ENCODE measurements at places on chromosomes 7 and 10.

DNA sequence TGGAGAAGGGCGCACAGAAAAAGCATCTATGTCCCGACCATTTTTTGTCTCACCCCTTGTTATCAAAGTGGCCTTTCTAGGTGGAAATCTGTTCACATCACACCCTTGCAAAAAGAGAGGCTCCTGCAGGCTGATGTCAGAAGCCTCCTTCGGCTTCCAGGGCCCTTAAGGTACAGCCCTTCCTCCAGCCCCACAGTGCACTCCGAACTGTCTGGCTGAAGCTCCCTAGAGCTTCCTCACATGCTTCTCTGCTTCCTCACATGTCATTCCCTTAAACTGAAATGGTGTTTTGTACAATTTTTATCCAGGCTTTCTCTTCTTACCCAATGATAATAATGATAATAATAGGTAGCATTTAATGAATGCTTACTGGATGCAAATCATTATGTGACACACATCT is 210.3 kb downstream of the INHBA start:
- no peak for DNase-seq

- DNase-seq, result no peak
These were observed 26.5 kb upstream of the HIBADH start for GRCh38 chr7:27689150-27689549.

GRCh38 chr7:1974290-1975101 is 258.2 kb downstream of the MAD1L1 start:
- DNase-seq, result no peak

DNA sequence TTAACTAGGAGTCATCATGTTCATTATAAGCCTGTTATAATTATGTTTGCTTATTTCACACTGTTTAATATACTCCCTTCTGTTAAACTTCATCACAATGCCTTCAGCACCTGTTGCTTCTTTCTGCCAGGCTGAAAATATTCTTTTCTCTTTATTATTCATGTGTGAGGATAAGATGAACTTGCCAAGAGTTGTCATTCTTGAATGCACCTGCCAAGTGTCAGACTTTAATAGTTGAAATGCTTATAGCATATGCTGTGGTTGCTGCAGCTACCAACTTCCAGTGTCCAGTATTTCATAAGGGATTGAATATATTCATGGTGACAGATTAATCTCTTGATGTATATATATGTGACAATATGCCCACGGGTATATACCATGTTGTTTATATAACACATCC is 339.2 kb upstream of the MEOX2 start:
- DNase-seq, result no peak

DNA sequence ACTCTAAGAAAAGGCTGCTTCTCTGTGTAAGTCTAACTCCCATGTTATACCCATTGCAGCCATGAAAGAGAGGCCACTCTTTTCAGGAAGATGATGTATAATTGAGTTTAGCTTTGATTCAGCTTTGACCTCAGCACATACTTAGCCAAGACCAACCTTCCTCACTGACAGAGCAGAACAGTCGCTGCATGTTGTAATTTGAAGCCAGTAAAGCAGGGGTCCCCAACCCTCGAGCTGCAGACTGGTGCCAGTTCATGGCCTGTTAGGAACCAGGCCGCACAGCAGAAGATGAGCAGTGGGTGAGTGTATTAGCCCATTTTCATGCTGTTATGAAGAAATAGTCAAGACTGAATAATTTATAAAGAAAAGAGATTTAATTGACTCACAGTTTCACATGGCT is 223.9 kb downstream of the GPR158 start:
- DNase-seq, result no peak

DNA sequence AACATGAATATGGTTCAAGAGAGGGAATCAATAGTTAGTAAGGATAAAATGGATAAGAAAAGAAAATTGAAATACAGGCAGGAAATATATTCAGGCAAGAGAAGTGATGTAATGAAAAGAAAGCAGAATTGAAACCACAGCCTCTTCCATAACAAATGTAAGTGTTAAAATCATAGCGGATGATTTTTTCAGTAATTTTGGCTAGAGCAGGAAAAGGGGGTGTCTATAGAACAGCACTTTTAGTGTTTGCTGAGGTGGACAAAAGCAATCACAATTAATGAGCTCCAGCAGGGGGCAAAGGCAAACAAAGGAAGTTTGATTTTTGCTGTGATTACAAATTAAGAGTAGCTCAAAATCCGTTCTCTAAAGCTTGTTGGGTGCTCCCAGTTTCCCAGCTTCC is 79.0 kb downstream of the TRIL start:
- no peak for DNase-seq

- DNase-seq, result no peak
These were observed 81.9 kb downstream of the PTPRN2 start for GRCh38 chr7:158505683-158506082.

- no peak for DNase-seq
These were observed 587.1 kb upstream of the KCND2 start for GRCh38 chr7:119685906-119686305.

DNA sequence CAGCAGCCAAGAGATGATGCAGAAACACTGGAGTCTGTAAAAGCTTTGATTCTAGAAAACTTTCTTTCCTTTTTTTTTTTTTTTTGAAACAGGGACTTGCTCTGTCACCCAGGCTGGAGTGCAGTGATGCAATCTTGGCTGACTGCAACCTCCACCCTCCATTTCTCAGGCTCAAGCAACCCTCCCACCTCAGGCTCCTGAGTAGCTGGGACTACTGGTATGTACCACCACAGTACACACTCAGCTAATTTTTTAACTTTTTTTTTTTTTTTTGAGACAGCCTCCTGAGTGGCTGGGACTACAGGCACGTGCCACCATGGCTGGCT is 17.0 kb upstream of the BAG3 start:
- DNase-seq, result no peak

DNA sequence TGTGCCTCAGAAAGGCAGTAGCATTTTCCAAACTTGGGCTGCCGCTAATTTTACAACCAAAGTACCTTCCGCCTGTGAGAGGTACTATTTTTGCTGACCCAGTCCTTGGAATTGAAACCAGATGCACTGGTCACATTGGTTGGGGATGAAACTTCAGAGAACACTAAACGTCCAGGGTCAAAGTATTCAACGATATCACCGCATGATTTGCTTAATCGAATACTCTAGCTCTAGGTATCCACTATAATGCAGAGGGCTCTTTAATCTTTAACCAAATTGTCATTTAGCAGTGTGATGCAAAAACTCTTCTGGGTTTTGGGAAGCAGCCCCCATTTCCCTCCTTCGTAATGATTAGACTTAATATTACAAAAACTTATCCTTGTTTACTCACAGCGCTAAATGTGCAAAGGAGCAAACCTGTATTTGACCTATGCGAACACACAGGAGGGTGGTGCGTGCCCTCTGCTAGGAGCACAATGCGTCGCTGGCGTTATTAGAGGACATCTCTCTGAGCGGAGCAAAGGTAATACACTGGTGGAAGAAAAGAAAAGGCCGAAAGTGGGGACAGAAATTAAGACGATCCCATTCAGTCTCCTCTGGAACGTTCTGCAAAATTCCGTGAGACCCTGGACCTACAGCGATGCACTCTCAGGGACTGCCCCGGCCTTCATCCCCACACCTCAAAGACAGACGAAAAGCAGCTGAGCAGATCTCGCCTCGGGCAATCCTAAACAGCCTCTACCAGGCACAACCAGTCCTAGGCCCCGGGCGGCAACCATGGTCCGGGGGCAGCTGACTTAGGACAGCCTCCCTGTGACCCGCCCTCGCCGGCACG is 916 bp upstream of the EEPD1 start:
- DNase-seq, result no peak

DNA sequence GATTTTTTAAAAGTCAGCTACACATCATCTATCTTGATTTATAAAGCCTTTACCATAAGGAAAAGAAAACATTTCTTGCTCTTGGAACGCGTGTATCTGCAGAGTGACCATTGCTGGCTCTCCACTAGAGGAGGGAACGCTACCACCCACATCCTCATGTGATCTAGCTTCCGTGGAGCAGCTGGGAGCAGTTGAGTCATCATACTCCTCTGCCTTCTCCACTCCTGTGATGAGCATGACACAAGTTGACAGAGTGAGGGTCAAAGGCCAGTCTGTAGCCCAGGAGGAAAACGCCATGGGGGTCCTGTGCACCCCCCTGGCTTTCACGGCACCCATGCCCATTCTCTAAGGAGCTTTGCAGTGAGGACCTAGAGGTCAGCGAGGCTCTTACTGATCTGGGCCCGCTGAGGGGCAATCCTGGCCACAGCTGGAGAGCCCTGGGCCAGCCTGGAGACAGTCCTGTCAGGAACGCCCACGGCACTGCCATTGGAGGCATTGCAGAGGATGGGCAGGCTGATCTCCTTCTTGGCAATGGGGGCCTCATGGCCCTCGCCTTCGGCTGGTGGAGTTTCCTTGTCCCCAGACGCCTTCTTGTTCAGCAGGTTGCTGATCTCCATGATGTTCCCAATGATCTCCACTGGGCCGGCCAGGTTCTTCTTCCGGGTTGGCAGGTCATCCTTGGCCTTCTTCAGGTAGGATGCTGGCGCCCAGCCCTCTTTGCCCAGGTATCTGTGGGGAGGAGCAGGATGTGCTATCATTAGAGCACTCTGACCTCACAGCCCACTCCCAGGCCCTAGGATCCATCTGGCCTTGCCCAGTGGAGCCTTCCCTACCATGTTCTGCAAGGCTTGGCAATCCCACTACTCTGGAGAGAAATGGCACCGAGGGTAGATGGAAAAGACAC is 119.2 kb downstream of the NEURL1 start:
- DNase-seq, result no peak

DNA sequence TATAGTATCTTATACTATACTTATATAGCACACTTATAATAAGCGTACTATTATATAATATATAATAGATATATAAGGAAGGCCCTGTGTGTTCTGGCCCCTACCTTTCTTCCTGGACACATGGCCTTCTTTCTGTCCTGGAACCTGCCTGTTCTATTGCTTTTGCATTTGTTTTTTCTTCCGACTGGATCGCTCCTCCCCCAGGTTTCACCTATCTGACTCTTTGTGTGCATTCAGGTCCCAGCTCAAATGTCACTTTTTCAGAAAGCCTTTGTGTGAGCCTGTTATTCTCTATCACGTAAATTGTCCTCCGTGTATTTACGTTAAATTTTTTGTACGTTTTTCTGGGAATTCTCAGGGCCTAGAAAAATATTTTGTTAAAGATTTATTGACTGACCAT is 2.9 kb upstream of the TRIM8 start:
- DNase-seq, result no peak

- no peak for DNase-seq
These were observed 120.9 kb downstream of the TWIST1 start for GRCh38 chr7:18996583-18996982.

DNA sequence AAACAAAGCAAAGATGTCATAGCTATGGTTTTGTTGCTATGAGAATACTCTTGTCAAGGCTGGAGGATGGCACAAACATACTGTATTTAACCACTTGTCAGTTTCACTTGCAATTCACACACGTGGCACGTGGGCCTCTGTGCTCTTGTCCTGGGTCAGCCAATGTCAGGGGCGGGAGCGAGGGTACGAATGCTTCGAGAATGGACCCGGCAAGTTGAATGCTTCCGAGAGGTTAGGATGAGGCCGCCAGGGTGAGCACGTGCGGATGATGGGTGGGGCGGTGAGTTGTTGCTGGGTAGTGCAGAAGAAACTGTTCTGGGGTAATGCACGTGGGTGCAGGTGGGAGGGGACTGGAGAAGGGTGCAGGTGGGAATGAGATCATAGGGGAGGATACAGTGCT is 10.4 kb upstream of the OCM2 start:
- no peak for DNase-seq

DNA sequence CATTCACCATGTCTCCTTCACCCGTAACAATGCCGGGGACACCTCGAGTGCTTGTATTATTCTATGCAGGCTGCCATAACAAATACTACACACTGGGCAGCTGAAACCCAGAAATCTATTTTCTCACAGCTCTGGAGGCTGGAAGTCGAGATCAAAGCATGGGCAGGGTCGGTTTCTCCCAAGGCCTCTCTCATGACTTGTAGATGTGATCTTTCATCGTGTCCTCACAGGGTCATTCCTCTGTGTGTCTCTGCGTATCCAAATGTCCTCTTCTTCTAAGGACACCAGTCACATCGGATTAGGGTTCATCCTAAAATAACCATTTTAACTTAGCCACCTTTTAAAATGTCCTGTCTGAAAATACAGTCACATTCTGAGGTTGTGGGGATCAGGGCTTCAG is 303.5 kb downstream of the KLF6 start:
- no peak for DNase-seq

GRCh38 chr10:42934351-42934811 is 142.5 kb upstream of the RET start:
- no peak for DNase-seq

DNA sequence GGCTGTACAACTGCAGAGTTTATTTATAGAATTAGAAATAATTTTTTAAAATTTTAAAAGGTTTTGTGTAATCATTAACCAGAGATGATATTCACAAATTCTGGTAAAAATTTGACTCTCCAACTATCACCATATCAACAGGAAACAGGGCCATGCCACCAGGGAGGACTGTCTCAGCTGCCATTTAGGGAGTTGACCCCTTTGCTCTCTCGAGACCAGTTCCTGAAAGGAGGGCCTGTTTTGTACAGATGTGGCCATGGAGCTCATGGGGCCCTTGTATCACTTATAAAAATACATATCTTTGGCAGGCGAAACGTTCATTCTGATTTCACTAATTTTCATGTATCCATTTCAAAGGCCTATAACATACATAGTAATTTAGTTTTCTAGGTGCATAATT is 20.3 kb downstream of the H2AZ2 start:
- DNase-seq, result no peak

DNA sequence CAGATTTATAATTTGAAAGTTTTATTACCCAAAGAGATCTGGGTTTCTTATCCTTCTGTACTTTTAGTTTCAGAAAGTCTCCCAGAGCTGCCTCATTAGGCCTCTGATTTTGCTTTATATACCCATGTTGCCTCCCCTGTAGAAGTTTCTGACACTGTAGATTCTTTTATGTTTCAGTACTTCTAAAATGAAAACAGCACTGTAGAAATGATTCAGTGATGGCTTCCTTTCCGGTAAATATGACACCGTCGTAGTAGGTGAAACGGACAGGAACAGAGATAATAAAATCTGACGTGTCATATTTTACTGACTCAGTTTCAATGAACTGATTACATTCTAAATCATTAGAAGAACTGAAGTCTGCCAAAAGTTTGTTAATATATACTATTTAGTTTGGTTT is 272.7 kb downstream of the TWIST1 start:
- no peak for DNase-seq

DNA sequence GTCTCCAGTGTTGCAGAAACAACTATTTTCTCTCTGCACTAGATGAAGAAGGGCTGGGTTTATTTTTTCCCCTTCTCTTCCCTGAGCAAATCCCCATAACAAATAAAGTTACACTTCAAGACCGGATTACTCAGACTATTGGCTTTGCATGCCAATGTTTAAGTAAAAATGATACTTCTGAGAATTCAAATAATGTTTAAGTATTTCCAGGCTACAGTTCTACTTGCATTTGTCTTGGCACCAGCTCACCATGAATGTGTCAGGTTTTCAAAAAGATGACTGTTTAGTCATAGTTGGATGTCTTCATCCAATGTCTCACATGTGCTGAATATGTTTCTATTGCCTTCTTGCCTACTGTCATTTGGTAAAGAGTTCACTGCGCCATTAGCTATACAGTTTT is 912.6 kb downstream of the GATA3 start:
- no peak for DNase-seq
